ENCODE measurements at places on chromosomes 4 and X.

DNA sequence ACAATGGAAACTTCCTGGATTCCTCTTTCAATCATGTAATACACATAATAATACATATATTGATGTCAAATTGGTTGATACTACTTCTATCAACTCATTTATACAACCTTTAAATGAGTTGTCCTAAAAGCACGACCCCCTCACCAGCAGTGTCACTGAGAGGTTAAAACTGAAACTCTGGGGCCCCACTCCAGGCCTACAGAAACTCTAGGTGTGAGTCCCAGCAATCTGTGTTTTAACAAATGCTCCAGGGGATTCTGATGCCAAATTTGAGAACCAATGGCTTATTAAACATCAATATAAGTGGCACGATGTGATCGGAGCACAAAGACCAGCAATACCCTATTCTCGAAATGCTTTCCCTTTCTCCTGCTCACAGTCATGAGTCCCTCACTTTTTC, 47.9 kb downstream of the ATP8A1 start:
- DNase-seq, result no peak

- DNase-seq, result no peak
Observed at GRCh38 chr4:95190751-95191436, 357.9 kb downstream of the UNC5C start.

- no peak for DNase-seq
Observed at GRCh38 chrX:46961574-46962283, 49.5 kb downstream of the JADE3 start.

DNA sequence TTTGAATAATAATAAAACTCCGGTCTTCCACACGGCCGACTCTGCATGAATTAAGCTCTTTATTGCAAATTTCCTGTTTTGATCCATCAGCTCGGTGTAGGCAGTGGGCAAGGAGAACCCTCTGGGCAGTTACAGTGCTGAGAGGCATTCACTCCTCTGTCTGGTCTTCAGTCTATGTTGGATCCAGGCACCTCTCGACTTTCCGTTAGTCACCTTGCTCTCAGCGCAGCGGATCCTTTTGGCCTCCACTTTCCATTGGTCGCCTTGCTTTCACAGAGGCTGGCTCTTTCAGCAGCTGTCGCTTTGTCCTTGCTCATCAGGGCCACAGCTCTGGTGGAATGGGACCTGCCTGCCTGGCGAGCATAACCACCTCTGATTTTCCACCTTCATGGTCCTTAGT, 52.9 kb downstream of the TRMT44 start:
- DNase-seq, result no peak

- DNase-seq, result no peak
Observed at GRCh38 chr4:175639346-175639745, 172.7 kb downstream of the GPM6A start.

- DNase-seq, result no peak
Observed at GRCh38 chr4:532588-533317, 33.7 kb downstream of the PIGG start.

GRCh38 chrX:67545036-67545821, 1.4 kb downstream of the AR start:
- no peak for DNase-seq

DNA sequence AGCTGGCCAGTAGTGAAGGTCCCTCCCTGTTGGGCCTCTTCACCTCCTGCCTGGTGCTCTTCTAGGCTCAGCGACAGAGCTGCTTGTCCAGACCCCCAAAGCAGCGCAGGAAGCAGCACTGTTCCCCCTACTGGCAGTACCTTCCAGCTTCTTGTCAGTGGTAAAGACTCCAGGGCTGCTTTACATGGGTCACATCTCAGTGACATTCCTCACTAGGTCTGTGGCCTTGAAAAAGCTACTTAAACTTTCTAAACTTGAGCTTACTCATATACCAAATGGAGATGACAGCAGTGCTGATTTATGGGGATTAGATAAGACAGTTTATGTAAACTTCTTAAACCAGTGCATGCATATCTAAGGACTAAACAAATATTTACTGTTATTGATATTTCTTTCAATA, 117.3 kb downstream of the FAT4 start:
- DNase-seq, result no peak

- DNase-seq, result no peak
Observed at GRCh38 chr4:11614426-11614825, 185.7 kb upstream of the HS3ST1 start.

GRCh38 chr4:27835851-27836250, 975.2 kb downstream of the STIM2 start:
- no peak for DNase-seq

GRCh38 chrX:2595258-2595657, 94.5 kb upstream of the DHRSX start:
- DNase-seq, result no peak

GRCh38 chr4:113169368-113169767, 119.9 kb downstream of the ANK2 start:
- no peak for DNase-seq

GRCh38 chr4:148203056-148203898, 238.9 kb downstream of the NR3C2 start:
- DNase-seq, result no peak

GRCh38 chr4:121015421-121015820, 56.9 kb downstream of the NDNF start:
- DNase-seq, result no peak

- DNase-seq, result no peak
Observed at GRCh38 chr4:81505726-81506125, 34.0 kb upstream of the RASGEF1B start.

DNA sequence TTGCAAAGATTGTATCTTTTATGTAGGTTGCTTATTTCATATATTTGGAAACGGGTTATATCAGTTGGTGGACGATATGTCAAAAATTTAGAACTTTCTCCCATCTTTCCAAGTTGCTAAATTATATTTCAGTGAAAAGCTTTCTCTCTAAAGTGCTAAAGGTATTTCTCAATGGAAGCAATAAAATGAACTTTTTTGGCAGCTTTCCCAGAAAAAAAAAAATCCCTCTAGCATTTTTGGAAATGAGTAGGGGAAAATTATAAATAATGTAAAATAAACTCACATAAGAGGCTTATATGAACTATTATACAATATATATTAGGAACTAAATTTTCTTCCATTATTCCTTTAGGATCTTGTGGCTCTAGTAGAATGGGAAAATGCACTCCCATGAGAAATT, 152.2 kb downstream of the GRID2 start:
- DNase-seq, result no peak

DNA sequence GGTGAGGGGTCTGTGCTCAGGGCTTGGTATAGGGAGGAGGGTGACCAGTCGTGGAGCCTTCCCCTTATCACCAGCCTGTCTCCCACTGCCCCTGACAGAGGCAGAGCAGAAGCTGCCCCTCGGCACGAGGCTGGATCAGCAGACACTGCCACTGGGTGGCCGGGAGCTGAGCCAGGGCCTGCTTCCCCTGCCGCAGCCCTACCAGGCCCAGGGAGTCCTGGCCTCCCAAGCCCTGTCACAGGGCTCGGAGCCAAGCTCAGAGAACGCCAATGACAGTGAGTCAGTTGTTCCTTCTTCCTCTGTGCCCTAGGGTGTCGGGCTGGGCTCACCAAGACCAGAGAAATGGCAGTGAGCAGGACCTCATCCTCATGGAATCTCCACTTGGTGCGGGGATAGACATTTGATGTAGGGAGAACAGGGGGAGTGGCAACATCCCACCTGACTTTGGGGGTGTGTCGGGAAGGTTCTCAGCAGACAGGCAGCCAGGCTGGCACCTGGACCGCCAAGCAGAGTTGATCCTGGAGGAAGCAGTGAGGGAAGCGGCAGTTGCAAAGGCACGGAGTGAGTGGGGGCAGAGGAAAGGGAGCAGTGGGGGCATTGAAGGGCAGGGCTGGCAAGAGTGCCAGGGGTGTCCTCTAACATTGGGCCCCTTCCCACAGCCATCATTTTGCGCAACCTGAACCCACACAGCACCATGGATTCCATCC, 14.3 kb upstream of the UBA1 start:
- DNase-seq, result no peak

DNA sequence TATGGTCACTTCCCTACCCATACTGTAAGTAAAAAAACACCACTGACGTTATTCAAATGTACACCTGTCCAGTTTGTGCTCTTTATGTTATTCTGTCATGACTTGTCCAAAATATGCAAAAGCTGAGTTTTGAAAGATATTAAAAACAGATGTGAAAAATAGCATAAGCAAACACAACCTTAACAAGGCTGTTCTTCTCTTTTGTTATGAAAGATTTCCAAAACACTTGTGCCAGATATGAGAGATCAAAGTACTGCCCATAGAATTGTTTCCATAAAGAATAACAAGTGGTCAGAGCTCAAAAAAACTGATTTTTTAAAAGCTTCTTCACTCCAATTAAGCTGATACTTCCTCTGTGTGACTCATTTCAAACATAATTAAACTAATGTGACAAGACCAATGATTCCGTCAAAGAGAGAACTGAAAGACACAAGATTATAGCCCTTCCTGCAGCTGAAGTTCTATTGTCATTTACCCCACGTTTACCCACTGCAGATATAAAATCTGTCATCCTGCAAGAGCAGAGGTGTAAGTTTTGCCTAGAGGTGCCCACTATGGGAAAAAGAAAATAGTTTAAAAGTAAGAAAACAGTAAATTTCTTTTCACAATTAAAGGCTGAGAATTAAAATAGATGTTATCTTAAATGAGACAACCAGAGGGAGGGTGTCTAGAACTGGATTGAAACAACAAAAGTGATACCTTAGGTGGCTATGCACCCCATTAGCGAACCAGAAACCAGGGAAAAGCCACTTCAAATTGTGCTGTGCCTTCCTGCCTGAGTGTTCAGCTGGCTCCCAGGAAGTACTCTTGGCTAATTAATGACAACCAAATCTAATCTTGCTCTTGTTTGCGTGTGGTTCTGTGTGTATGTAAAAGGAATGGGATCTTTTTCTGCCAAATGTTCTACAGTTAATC, 30.1 kb downstream of the RASSF6 start:
- DNase-seq, result no peak

GRCh38 chrX:10447564-10448214, 172.7 kb downstream of the MID1 start:
- no peak for DNase-seq

- no peak for DNase-seq
Observed at GRCh38 chr4:107823870-107824349, 822 bp upstream of the SGMS2 start.

DNA sequence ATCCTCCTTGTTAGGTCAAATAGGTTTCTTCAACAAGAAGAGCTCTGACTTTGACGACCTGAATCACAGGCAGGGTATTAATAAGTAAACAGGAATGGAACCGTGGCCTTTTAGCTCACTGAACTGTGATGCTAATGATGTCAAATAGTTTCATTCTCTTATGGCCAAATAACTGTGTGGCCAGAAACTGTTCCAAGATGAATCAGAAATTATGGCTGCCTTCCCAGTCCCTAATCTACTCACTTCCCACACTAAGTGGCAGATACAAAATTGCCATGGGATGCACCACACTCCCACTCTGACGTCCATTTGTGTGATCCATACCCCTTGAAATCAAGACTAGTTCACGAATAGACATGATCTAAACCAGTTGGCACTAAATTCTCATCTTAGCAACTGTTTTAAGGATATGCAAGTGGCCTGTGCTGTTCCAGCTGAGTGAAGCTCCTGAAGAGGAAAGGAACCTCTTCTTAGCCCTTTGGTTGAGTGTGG, 455.4 kb downstream of the IL15 start:
- DNase-seq, result no peak

GRCh38 chrX:13750204-13750603, 15.7 kb downstream of the OFD1 start:
- DNase-seq, result no peak

GRCh38 chr4:128590034-128590740, 219.3 kb upstream of the JADE1 start:
- DNase-seq, result no peak

GRCh38 chr4:67052814-67053675, 492.3 kb downstream of the CENPC start:
- no peak for DNase-seq

- no peak for DNase-seq
Observed at GRCh38 chr4:3679851-3680311, 86.3 kb upstream of the ADRA2C start.

- peak; percentile 73 for DNase-seq
Observed at GRCh38 chrX:40169193-40170101, 71.7 kb upstream of the BCOR start.

DNA sequence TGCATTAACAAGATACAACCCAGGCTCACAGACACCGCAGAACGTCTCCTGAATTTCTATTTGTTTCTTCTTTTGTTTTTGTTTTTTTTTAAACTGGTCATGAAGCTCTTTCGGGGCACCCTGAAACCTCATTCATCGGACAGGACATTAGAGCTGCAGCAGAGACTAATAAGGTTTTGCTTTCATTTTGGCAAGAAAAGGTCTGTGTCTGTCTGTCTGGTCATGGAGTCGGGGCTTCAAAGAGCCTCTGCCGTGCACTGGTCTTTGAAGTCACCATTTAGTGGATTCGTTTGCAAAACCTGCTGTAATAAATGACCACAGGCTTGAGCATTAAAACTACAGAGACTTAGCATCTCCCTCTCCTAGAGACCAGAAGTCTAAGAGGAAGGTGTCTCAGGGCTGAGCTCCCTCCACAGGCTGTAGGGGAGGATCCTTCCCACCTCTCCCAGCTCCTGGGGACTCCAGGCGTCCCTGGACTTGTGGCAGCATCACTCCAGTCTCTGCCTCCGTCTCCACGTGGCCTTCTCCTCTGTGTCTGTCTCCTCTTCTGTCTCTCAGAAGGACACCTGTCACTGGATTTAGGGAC, 247.5 kb downstream of the CRLF2 start:
- DNase-seq, result no peak

DNA sequence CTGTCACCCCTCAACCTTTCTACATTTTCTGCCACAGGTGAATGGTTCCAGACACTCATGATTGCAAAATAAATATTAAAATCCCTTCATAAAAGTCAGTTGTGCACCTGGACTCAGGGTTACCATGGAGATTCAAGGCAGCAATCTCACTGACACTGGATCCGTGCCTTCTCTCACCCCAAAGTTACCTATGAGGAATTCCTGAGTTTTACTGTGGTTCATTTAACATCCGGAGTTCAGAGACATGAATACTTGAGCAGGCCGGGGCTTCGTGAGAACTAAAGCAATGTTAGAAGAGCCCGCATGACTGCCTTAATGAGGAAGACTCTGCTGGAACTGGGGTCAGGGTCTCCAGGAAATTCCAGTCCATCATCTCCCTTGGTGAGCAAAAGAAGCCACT, 12.5 kb upstream of the CLNK start:
- no peak for DNase-seq

DNA sequence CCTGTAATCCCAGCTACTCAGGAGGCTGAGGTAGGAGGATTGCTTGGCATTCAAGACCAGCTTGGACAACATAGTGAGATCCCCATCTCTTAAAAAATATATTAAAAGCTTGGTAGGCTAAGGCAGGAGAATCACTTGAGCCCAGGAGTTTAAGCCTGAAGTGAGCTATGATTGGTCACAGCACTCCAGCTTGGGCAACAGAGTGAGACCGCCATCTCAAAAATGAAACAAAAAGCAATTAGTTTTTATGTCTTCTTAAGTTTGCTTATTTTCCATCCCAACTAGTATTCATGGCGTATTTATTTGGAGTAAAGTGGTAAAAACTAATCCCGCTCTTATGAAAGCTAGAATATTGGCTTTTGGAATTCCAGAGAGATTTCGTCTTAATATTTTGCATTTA, 25.4 kb upstream of the PDE5A start:
- no peak for DNase-seq

- DNase-seq, result no peak
Observed at GRCh38 chr4:18185491-18185890, 163.9 kb upstream of the LCORL start.

- DNase-seq, result no peak
Observed at GRCh38 chr4:87521319-87521718, 7.9 kb downstream of the SPARCL1 start.

GRCh38 chrX:25010784-25011588, 4.8 kb downstream of the ARX start:
- no peak for DNase-seq

- DNase-seq, result no peak
Observed at GRCh38 chr4:159229164-159229563, 126.3 kb downstream of the RAPGEF2 start.

Data from stimulated activated CD4-positive, alpha-beta T cell treated with anti-CD3 and anti-CD28 coated beads, TNF-alpha, amount 100 ng/mL, for 24 hours (primary cell).